Activated naive CD8-positive, alpha-beta T cell treated with anti-CD3 and anti-CD28 coated beads, Interleukin-2, amount 50 U/mL, for 16 hours (primary cell): ENCODE measurements at places on chromosomes 11 and 22.

GRCh38 chr22:25637032-25637431 is 72.6 kb downstream of the GRK3 start:
- no peak for DNase-seq

- DNase-seq, result peak; percentile 39
Observed at GRCh38 chr11:123577081-123577598, 77.3 kb downstream of the SCN3B start.

DNA sequence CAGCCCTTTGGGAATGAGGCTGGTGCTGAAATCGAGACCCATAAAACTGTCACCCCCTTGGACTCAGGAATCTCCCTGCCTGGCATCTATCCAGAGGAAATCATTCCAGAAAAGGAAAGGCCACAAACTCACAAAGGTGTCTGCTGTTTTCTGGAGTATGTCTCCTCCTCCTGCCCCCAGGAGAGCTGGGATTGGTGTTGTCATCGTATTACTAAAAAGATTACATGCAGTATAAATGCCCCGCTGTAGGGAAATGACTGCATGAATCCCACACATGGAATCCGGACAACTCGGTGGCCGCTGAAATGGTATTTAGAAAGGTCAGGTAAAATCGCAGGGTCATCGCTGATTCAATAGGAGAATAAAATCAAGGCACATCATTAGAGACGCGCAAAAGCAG is 18.9 kb upstream of the RFPL3 start:
- DNase-seq, result no peak

GRCh38 chr11:117647207-117647606 is 149.8 kb downstream of the DSCAML1 start:
- no peak for DNase-seq

DNA sequence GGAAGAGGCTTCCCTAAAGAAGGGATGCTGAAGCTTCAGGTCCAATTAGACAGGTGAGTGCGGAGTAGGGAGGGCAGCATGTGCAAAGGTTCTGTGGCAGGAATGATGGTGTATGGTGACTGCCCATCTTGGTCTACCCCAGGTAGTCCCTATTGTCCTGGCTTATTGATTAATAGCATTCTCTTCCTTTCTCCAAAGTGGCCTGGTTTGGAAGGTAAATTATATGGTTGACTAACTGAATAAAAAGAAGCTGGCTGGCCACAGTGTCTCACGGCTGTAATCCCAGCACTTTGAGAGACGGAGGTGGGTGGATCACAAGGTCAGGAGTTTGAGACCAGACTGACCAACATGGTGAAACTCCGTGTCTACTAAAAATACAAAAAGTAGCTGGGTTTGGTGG is 230.5 kb downstream of the MIAT start:
- no peak for DNase-seq

GRCh38 chr22:31082606-31083376 is 1.7 kb downstream of the SMTN start:
- DNase-seq, result peak; percentile 47

DNA sequence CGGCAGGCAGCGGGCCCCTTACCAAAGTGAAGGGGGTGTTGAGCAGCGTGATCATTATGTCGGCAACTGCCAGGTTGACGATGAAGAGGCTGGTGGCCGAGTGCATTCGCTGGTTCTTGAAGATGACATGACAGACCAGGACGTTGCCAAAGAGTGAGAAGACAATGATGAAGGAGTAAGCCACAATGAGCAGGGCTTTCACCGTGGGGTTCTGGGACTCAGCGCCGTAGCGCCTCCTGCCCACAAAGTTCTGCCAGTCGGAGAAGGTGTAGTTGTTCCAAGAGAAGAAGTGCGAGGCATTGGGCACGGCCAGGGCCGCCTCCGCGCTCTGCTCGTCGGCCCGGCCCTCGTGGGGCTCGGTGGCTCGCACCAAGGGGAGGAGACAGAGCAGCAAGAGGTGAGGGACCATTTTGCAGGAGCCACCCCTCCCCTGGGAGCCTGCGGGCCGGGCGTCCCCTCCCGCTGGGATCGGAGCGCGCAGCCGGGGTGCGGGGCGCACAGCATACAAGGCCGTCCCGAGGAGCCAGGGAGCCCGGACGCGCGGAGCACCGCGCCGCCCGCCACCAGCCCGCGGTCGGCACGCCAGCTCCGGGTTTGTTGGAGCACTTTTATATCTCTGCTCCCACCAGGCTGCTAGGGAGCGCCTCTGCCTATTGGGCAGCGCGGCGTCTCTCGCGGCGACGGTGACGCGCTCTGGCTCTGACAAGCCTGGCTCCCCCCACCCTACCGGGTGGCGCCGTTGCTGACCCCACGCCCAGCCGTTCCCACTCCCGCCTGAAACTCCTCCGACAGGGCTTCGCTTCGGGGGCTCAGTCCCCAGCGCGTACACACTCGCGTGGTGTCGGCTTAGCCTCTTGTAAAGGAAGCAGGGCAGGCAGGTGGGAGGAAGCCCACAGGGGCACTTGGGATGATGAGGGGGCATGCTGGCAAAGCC is at the start of gene GPR83:
Gene GPR83 (minus strand): TSS at position 581 of the 934 bp plus-strand sequence. CDS start 172 bp downstream, at position 409.
- no peak for DNase-seq

GRCh38 chr11:6526411-6527135 is 29.5 kb downstream of the DNHD1 start:
- DNase-seq, result no peak

- no peak for DNase-seq
Observed at GRCh38 chr22:31497148-31497938, 1.0 kb downstream of the SFI1 start.
